Memory B cell (primary cell): ENCODE measurements at places on chromosomes 4 and X.

GRCh38 chrX:149365061-149365460, 140.0 kb downstream of the IDS start:
- DNase-seq = no peak
- no peaks in the 10 kb centered on the region for H3K36me3 ChIP-seq
- H3K4me1 ChIP-seq = no peaks in the 10 kb centered on the region
- no peak overlapping the region for H3K27ac ChIP-seq

GRCh38 chr4:91113130-91113706, 986.0 kb downstream of the CCSER1 start:
- H3K27ac ChIP-seq = no peak overlapping the region
- no peak for DNase-seq
- H3K27me3 ChIP-seq = no peaks in the 10 kb centered on the region
- H3K36me3 ChIP-seq = no peaks in the 10 kb centered on the region

- no peaks in the 10 kb centered on the region for H3K4me1 ChIP-seq
- H3K36me3 ChIP-seq = no peaks in the 10 kb centered on the region
- peaks cover 1% of the 10 kb centered on the region for H3K27me3 ChIP-seq
- no peak for DNase-seq
- H3K4me3 ChIP-seq = no peak overlapping the region
- H3K27ac ChIP-seq = no peak overlapping the region
These were observed 212.9 kb downstream of the NSUN7 start for GRCh38 chr4:40962551-40963180.

GRCh38 chr4:15242021-15242420, 185.8 kb upstream of the C1QTNF7 start:
- no peak overlapping the region for H3K4me3 ChIP-seq
- DNase-seq = no peak
- no peaks in the 10 kb centered on the region for H3K36me3 ChIP-seq
- H3K4me1 ChIP-seq = no peaks in the 10 kb centered on the region

DNA sequence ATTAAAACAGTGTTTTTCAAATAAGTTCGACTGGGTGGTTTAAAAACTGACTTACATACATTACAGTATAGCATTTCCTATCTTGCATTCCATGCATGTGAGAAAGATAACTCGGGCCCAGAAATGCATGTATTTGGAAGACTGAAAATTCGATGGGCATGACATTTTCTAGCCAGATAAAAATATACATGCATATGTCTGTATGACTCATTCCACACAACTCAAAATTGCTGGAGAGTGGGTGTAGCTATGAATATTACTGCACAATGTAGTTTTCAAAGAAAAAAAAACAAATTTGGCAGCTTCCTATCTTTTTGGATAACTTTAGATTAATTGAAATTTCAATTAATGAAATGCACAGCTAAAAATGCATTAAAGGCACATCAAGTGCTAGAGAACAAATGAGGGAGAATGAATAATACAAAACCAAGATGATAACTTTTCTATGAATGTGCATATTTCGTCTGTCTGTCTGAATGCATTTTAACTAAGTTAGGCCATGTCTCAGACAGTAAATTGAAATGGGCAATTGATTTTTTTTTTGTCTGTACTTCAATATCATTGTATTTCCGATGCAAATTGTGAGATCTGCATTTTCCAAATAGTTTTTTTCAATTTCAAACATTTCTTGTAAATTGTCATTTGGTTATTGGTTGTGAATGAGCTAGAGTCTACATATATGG, 54.5 kb upstream of the GABRA2 start:
- no peak for DNase-seq
- H3K27ac ChIP-seq = no peak overlapping the region
- H3K4me1 ChIP-seq = no peaks in the 10 kb centered on the region
- no peak overlapping the region for H3K4me3 ChIP-seq
- H3K27me3 ChIP-seq = no peaks in the 10 kb centered on the region
- H3K36me3 ChIP-seq = no peaks in the 10 kb centered on the region
